ENCODE measurements at places on chromosomes 4 and X.

GRCh38 chr4:76463568-76463967, 28.5 kb downstream of the SHROOM3 start:
- no peak for DNase-seq

DNA sequence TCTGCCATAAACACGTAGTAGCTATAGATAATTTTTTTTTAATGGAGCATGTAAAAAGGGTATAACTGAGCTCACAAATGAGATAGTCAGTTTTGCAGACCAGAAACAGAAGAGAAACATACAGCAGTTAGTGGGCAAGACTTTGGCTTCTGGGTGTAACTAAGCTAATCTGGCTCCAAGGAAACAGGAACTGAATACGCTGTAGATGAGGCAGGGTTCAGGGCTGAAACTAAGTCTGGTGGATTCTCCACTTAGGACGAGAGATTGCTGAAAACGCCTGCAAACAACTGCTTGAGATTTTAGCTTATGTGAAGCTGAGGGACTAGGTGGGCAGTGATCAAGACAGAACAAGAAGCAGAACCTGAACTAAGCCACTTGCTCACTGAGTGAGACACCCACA, 91.7 kb downstream of the SMIM20 start:
- DNase-seq, result no peak

DNA sequence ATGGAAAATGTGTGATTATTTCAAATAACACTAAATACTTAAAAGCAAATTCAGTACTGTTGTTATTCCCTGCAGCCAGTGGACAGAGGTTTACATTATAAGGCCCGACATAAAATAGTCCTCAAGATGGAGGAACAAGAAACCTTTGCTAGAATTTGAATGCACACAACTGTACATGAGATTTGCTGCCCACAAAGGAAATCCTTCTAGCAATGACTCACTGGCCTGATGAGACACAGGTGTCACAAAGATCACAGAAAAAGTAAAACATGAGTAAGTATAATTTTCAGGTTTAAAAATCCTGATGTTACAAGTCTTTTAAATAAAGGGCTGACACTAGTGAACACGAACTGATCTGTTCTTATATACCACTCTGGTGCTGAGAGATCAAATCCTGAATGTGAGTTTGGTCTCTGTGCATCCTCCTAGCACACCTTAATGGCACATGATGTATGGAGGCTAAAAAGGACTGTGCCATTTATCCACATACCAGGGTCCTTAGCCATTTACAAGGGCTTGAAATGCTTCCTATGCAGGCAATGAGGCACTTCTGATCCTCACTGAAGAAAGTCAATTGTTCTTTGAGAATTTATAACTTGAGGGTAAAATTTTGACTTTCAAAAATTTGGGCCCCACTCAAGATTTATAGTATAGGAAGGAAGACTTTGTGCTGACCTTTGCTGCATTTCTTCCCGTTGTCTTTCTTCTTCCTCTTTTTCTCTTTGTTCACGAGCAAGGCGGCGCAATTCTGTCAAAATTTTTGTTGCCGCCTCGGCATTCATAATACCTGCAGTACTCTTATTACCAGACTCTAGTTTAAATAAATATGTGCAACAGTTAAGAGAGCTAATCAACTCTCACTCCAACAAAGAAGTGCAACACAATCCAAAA, 23.0 kb downstream of the MAP7D3 start:
- DNase-seq, result no peak

DNA sequence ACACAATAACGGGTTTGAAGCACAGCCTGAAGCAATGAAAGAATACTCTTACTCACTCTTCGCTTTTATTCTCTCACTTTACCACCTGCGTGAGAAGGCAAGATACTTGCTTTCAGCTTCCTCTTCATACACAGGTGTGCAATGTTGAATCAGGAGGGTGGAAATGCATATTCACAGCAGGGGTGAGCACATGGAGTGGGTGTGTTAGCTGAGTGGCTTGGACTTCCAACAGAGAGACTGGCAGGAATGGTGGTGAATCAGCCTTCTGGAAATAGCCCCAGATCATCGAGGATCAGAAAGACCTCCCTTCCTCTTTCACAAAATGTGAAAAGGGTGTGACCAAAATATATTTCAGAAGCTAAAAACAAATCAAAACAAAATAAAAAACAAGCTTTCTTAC, 521.2 kb downstream of the STIM2 start:
- no peak for DNase-seq

GRCh38 chr4:186588503-186588902, 33.1 kb upstream of the MTNR1A start:
- DNase-seq, result no peak

Measured in T follicular helper cell (primary cell).